ENCODE measurements at places on chromosomes 6 and 20. TPM values are rescaled to one million over a fixed set of nuclear protein-coding genes. Genes with fewer than 3 reads are reported as not detected.

The SAMD3 gene
- polyA plus RNA-seq = 3.9 TPM

DNA sequence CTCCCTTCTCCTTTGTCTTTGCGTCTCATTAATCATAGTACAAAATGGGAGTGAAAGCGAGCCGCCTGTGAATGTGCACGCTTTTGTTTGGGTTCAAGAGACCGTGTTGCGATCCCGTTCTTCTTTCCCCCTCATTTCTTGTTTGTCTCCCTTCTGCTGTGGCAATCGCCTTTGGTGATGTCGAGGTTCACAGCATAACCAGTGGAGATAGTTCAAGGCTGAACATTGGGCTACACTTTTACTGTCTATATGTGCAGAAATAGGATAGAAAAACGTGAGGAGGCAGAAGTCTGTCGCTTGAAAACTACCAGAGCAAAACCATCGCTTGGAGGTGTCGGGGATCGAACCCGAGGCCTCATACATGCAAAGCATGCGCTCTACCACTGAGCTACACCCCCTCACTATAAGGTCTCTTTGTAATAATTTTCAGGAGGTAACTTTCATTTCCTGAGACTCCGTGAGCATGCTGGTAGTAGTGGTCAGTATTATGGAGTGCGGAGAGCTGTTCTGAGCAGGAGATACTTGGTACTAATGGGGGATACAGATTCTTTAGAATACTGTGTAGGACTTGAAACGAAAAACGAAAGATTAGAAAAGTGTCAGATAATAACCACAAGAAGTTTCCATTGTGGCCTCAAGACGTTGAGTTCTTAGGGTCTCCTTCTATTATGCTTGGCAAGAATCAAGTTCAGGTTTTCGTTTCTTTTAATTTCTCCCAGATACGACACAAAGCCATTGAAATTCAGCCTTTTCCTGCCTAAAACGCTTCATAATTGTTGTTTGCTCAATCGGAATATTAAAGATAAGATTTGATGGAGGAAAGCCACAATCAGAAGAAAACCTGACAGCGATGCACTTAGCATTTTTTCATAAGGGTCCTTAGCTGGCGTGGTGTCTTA lies 106.6 kb downstream of the TRIM27 start:
- peak; percentile 74 for DNase-seq

The STMND1 gene
- polyA plus RNA-seq = 0.06 TPM

The LY6G6C gene
- polyA plus RNA-seq = not detected

DNA sequence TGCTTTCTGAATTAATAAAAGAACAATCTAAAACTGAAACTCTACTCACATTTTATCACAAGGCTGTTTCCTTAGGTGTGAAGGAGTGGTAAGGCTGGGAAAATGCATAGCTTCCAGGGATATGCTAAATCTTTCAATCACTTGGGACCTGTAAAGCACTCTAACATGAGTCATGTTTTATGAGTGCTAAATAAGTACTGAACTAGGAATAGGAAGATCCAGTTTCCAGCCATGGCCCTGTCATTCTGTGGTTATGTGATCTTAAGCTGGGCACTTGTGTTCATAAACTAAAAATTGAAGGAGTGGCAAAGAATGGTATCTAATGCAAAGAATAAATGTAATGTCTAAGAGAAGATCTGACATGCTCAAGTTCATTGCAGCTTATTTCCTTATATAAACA lies 6.1 kb upstream of the TMEM200A start:
- DNase-seq = no peak

DNA sequence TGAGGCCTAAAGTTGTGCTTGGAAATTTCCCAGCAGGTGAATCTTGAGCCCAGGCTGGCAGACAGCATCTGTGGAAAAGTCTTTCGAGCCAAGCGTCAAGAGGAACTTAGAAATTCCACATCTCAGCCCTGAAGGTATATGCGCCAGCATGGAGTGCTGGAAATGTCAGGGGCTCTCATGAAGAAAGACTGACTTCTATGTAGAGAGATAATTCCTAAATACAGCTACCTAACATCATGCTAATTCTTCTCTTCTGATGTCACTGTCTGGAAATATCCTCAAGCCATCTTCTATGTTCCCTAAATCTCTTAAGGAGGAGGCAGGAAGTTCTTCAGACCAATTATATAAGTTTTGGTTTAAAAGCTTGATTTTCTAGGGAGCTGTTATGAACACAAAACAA lies 492.4 kb upstream of the MARCKS start:
- peak; percentile 73 for DNase-seq
